ENCODE measurements at places on chromosomes 3 and 15.

- no peak for DNase-seq
Observed at GRCh38 chr3:116291141-116291540, 154.1 kb downstream of the LSAMP start.

DNA sequence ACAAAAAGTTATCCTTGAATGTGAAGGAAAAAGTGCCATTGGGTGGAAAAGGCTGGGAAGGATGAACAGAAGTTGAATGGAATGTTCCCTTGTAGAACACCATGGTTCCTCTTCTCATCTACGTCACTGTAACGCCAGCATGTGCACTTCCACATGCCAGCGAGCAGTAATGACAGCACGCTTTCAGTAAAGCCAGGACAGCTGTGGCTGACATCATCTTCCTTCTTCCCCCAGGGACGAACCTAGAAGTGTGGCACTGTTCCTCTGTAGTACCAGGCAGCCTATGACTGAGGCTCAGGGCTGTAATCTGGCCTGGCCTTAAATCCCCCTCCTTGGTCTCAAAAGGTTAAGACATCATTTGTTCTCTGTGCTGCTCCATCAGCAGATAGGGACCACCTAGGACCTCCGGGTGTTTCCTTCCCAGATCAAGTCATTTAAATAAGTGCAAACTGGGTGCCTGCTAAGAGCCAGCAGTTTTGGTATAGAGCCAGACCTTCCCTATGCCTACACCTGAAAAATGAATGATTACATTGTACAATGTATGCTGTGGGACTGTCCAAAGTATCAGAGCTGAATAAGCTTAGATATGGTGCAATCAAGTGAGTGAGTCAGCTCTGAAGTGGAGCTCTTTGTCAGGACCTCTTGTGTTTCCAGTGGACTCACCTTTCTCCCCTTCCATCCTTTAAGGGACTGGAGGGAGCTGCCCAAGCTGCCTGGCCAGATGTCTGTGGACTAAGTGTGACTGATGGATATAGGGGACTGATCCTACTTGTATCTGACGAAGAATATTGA, 5.6 kb upstream of the SRPRB start:
- no peak for DNase-seq

GRCh38 chr3:191455257-191455952, 5.6 kb upstream of the PYDC2 start:
- DNase-seq: no peak

- DNase-seq: no peak
Observed at GRCh38 chr3:64067506-64068346, 44.4 kb upstream of the PSMD6 start.

GRCh38 chr3:125110016-125110875, 54.4 kb upstream of the HEG1 start:
- no peak for DNase-seq

DNA sequence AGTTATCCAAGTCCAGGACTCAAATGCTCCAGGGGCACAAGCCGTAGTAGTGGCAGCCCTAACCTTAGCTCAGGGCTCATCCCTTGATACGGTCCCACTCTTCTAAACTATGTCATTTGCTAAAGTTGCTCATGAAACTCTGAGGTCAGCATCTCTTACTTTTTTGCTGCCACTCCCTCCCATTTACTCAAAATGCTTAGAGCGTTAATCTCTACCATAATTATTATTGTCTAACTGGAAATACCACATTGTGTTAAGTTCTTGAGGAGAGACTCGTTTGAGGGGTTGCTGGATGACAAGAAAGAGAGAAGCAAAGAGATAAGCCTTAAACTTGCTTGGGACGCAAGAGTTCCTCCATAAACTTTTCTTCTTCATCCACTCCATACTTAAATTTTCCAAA, 26.9 kb upstream of the TMOD3 start:
- no peak for DNase-seq

GRCh38 chr3:52333869-52334557, 17.9 kb downstream of the DNAH1 start:
- DNase-seq: no peak

GRCh38 chr15:52013151-52013791, 5.7 kb upstream of the MAPK6 start:
- no peak for DNase-seq

DNA sequence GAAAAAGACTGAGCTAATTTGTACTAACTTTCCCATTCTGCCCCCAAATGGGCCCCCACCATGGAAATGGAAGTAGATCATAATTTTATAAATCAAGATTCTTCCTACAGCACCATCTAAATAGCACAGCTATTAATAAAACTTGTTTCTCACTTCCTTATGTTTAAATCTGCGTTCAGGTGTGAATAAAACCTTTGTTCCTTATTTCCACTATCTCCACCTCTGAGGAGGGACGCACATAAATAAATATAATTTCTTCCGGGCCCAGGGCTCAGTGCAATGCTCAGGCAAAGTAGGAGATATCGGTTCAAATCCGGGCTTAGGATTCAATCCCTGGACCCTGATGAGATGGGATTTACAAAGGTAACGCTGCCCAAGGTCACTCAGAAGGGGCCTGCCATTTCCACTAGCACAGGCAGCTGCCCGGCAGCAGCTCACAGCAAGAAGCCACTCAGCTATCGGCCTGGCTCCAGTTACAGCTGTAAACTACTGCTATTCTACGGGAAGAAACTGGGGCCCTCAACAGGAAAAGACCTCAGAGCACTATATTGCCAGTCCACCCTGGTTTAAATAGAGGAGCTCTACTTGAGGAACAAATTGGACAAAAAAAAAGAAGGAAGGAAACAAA, 52.5 kb downstream of the FOXP1 start:
- no peak for DNase-seq

DNA sequence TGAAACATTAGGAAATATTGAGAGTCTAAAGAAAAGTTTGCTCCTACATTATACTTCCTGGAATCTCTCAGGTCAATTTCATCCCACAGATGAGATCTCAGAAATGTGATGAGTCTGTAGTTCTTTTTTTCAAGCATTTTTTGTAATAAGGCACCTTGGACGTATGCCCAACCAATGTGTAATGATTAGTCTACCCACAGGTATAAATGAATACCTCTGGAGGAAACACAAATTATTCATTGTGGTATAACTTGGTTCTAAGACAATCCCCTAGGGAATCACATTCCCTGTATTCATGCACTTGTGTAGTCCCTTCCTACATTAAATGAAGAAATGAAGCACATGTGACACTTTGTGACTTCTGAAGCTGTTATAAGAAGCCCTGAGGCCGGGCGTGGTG, 596.2 kb upstream of the UBE2E2 start:
- no peak for DNase-seq

DNA sequence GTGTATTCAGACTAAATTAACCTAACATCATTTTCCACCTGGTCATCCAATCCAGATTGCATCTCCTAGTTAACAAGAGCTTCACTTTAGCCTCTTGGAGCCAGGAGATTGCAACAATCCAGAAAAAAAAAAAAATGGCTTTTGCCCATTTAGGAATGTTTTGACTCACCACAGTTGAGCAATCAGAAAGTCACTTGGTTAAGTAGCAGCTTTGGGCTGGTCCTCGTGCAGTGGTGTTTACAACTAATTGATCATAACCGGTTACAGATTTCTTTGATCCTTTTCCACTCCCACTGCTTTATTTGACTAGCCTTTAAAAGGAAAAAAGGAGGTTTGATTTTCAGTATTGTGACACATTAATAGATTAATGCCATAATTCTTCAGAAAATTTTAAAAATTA, 688.8 kb upstream of the CCDC54 start:
- DNase-seq: no peak

- DNase-seq: no peak
Observed at GRCh38 chr15:42338500-42338899, 20.8 kb upstream of the CAPN3 start.

GRCh38 chr3:42092006-42092405, 849 bp downstream of the TRAK1 start:
- DNase-seq: no peak

GRCh38 chr3:157248590-157249422, 88.9 kb upstream of the CCNL1 start:
- no peak for DNase-seq

- no peak for DNase-seq
Observed at GRCh38 chr3:171282041-171282440, 178.2 kb downstream of the TNIK start.

DNA sequence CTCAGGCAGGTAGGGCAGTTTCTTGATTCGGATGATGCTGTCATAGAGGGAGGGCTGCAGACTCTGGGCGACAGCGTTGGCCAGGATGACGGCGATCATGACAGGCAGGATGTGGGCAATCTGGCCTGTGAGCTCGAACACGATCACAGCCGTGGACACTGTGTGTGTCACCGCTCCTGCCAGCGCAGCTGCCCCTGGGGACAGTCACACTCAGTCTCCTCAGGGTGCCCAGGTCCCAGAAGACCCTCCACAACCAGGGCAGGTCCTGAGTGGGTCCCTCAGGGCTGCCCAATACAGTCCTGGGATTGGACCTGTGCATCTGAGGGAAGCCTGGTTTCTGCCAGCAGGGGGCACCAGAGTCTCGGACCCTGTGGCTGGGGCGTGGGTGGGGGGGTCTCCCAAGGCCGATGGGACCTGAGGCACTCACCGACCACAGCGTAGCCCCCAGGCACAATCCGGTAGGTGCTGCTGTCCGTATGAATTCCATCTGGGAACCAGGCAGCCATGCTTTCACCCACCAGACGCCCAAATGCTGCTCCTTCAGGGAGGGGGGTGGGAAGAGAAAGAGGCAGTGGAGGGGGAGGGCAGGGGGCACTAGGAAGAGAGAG, 7.2 kb downstream of the CLCN2 start:
- DNase-seq: peak; percentile 72

DNA sequence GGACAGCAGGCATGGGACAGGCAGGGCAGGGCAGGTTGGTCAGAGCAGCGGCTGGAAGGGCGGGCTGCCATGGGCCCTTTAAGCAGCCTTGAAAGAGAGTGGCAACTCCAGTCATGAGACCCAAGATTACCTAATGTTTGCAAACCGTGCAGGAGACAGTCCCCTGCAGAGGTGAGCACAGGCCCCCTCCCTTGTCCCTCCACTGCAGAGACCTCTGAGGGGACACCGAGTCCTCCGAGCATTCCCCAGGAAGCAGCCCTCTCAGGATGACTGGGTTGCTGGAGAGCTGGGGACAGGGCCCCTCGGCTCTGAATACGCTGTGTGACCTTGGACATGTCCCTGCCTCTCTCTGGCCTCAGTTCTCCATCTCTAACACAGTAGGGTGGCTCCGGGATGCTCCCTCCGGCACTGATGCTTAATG, 81.4 kb downstream of the IQSEC1 start:
- DNase-seq: no peak

- DNase-seq: no peak
Observed at GRCh38 chr3:45552794-45553371, 41.7 kb upstream of the LIMD1 start.

Measured in activated naive CD4-positive, alpha-beta T cell treated with anti-CD3 and anti-CD28 coated beads, Interleukin-2, amount 10 ng/mL, durations not matched to agents 7 days and 5 days (primary cell).